NCI-H82 (cell line): ENCODE measurements at places on chromosomes 6 and 20.

GRCh38 chr6:19664878-19665612 is 172.1 kb upstream of the ID4 start:
- DNase-seq = no peak

DNA sequence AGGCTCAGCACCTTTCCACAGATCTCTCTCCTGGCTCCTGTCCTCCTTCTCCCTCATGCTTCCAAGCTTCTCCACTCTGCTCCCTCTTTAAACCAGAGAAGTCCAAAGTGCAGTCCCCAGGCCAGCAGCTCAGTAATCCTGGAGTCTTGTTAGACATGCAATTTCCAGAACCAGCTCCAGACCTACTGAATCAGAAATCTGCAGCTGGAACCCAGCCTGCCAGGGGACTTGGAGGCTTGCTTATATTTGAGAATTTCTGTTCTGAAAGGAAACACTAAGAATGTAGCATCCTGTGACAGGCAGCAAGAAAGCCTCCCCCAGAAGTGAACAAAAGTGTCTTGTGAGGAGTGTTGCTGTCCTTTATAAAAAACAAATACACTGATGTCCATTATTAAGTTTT is 438.1 kb downstream of the BCKDHB start:
- no peak for DNase-seq

- peak; percentile 58 for DNase-seq
Measured at GRCh38 chr6:36381502-36382389, 5.7 kb downstream of the ETV7 start.

- DNase-seq = no peak
Measured at GRCh38 chr6:64255000-64255399, 619.4 kb downstream of the PHF3 start.

DNA sequence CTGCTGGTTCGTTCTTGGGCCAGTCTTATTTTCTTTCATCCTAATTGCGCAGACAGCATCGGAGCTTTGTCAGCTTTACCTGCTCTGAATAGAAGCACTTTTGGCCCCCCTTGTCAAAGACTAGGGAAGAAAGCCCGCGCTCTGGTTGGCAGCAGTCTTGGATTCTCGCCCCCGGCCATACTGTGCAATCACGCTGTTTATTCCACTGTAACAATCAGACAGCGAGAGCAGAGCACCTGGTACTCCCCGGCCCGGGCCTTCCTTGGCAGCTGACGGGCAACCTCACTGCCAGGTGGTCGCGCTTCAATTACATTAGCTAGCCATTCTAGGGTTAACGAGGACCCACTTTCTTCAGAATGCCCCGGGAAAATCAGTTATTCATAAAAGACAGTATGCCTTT is 72.6 kb downstream of the INSM1 start:
- no peak for DNase-seq

DNA sequence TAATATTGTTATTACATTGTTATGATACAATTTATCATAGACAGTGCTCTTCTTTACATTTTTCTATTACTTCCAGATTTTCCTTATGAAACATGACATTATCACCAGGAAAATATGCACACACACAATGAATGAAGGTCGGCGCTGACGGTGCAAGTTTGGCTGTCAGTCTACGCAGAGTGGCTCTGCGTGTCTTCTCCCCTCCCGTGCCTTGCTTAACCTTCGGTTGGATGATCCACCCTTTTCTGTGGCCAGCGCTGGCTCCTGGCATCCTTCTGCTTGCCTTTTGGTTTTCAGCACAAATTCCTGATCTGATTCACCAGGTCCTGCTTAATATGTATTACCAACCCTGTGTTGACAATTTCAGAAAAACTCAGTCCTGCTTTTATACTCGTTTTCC is 157.4 kb downstream of the TSHZ2 start:
- no peak for DNase-seq

DNA sequence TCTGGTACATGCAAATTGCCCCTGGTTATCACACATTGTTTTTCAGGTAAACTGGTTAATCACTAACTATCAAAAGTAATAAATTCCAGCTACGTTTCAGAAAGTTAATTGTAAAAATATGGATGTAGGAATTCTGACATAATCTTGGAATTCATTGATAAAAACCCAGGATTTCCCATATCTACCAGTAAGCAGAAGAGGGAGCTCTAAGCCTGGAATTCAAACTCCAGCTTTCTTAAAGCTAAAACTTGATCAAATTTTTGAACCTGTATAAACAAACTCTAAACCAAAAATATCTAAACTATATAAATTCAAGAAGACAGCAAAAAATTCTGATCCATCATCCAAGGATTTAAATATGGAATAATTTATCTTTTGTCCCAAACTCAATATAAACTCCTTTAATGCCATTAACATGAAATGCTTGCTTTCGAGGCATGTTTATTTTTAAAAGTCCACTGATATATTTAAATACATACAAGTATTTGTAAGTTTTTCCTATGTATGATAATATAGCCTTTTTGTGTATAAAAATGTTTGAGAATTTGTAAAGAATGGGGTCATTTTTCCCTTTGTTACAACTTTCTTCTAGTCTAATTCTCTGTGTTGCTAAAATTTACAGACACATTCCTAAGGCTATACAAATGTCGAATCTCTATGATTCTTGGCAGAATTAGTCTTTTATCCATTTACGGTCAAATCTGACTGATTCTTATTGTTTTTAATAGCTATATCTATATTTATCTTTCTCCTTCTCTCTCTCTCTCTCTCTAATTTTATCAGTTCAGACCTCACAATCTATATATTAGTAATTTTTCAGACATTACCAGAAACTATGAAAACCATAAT is 91.4 kb upstream of the RNF217 start:
- peak; percentile 63 for DNase-seq

DNA sequence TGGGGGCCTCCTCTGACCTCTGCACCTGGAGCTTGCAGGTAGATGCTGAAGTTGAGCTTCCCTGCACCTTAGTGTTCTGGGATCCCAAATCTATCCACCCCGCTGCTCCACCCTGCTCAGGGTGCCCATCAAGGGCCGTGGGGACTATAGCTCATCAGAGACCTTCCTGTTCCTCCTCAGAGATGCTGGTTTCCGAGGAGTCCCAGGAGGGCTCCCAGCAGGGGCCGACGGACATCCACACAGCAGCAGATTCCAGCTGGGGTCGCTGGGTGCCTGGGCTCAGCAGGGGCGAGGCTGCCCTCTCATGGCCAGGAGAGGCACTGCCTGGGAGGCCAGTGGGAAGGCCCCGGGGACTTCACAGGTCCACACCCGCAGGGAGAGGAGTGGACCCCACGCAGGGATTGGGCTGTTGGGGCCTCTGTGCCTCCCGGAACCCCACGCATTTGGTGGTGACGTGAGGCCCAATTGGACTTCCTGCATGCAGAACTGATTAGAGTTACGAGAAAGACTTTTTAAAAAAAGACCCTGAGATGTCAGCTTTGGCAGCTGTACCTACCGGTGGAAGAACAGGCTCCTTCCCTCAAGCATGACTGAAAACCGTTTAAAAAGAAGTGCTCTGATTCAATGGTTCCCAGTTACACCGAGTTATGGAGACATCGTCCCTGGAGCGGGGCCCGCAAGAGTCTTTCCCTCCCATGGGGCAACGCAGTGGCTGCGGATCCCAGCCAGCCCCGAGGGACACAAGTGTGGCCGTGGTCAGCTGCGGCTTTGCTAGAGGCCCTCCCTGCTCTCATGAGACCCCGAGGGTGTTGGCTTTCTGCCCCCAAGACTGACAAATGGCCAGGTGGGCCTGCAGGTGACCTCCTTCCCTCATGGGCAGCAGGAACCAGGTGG is 25.3 kb upstream of the SLCO4A1 start:
- peak; percentile 80 for DNase-seq

DNA sequence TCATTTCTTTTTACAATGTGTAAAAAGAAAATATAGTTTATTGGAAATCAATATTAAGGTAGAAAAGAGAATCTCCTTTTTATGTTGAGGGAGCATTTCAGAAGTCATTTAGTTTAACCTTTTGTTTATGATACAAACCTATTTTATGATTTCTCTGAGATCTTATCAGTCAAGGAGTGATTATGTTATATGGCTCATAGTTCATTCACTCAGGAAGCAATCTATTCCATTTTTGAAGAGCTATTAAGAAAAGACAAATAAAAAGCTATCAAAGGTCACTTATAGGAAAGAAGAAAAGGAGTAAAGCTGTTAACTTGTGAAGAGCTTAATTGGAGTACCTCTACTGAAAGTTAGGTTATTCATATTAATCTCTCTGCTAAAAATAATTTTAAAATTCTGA is 526.6 kb upstream of the JAG1 start:
- DNase-seq = no peak

- no peak for DNase-seq
Measured at GRCh38 chr20:16132036-16132798, 441.0 kb downstream of the KIF16B start.

- no peak for DNase-seq
Measured at GRCh38 chr20:49868964-49869363, 46.4 kb downstream of the SPATA2 start.

GRCh38 chr20:17538517-17539170 is 7.5 kb upstream of the BFSP1 start:
- DNase-seq = no peak

DNA sequence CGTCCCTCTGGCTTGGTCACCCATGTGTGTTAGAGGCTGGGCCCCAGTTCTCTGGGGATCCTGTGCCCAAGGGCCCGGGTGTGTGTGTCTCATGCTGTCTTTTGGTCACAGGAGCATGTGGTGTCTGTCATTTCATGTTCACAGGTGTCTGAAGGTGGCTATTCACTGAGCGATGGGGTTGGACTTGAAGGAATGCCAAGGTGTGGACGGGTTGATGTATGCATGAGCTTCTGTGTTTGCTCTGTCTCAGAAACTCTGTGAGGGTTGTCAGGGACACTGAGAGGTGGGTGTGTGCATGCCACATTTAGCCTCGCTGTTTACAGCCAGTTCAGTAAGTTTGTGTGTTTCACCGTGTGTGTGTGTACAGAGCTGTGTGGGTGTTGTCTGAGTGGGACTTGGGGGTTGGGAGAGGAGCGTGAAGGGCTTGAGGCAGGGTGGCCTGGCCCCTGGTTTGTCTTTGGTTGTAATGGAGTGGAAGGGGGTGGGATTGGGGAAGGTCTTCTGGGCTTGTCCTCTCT is 1.2 kb downstream of the DDR1 start:
- no peak for DNase-seq
